ENCODE measurements at places on chromosomes 11 and 22. TPM values are rescaled to one million over a fixed set of nuclear protein-coding genes. Genes with fewer than 3 reads are reported as not detected.

DNA sequence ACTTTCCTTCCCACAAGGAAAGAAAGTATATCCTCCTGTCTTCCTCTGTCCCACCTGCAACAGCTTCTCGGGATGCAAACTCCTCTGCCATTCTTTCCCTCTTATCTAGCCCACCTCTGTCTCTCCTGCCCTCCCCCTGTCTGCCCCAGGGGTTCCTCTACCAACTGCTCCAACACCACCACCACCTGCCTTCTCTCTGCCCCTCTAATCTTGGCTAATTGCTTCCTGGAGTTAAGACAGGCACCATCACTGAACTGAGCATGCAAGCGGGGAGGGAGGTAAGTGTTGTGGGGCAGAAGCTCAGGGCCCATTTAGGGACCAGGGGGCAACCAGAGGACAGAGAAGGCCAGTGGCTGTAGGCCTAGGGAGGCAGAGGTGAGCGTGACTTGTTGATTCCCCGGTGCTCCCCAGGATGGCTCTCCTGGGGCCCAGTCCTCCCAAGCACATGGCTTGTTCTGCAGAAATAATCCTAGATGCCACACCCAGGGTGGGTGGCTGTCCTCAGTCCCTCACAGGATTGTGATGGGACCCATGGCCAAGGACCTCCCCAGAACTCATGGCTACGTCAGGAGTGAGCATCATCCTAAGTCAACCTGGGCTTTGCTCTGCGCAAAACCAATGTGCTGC lies 111.1 kb downstream of the TP53I11 start:
- no peak for DNase-seq

Gene OLFML1
- 0.84 TPM for total RNA-seq

GRCh38 chr11:104524254-104524653 lies 360.3 kb upstream of the PDGFD start:
- no peak for DNase-seq

DNA sequence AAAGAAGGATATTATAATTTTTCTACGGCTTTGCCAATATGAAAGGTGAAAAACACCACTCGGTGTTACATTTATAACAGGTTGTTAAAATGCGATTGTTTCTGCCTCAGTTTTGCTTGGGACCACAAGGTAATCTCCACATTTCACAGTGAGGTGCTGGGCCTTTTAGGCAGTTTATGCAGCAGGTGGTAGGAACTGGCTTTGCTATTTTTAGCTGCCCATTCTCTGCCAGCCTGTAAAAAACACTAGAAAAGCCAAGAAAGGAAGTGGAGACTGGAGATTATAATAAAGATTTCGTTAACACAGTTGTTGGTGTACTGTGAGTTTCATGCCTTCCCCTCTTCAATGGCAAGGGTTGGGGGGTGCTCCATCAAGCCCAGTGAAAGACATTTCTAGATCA lies 8.0 kb upstream of the MRPL16 start:
- no peak for DNase-seq

- no peak for DNase-seq
Measured at GRCh38 chr22:28332410-28332809, 347.2 kb downstream of the TTC28 start.

DNA sequence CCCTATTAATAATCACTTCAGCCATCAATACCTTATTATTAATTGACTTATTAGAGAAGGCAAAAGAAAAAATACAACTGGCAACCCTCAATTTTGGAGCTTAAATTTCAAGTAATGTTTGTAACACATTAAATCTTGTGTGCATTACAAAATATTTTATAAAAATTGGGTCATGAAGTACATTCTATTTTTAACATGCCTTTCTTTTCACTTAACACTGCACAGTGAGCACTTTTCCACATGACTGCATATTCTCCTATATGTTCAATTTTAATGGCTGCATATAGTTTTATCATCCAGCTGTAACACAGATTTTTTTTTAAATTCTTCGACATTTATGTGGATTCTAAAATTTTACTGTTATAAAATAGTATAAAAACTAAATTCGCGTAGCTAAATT lies 92.5 kb downstream of the SLC17A6 start:
- DNase-seq = no peak

DNA sequence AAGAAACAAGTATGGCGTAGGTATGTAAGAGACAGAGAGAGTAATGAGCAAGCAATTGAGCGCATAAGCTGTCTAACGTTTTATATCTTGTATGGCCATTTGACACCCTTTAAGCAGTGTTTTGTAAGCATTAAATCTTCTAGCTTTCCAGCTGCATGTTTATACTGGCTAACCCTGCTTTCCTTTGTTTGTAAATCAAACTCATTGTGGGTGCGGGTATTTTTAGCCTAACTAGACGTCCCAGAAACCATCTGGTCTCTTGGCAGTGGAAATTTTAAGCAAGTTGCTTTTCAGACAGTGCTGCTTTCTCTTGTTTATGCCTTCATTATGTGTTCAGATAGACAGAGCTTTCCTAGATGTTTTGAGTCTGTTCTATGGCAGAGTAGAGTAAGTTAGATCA lies 73.5 kb downstream of the RNF169 start:
- no peak for DNase-seq

GRCh38 chr11:34784318-34784841 lies 131.8 kb downstream of the APIP start:
- DNase-seq = no peak

GRCh38 chr22:39814899-39815298 lies 78.7 kb downstream of the ENTHD1 start:
- DNase-seq = no peak

- no peak for DNase-seq
Measured at GRCh38 chr22:40289991-40290459, 56.3 kb upstream of the ADSL start.

- no peak for DNase-seq
Measured at GRCh38 chr11:95515371-95515770, 274.2 kb downstream of the FAM76B start.
